ENCODE measurements at places on chromosomes 12 and 14.

- DNase-seq: no peak
Measured at GRCh38 chr14:73739899-73740617, 25.9 kb upstream of the PNMA1 start.

DNA sequence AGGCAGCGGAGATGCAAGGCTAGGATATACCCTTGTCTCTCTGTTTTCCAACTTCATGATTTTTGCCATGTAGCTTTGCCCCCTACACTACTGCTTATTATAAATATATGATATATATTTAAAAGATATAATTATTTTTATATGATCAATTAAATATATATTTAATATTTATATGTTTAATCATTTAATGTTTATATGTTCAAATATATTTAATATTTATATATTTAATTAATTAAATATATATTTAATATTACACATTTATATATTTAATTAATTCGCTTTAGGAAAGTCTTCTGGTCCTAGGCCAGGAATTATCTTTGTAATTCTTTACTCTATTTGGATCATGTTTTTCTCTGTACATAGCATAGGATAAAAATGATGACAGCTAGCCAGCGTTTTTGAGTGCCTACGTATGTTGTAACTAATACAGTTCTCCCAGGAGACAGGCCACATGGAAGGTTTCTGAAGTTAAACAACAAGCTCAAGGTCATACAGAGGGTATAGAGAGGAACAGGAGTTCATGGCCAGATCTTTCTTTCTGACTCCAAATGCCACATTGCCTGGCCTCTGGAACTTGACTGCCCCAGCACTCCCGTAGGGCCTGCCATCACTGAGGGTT, 192.5 kb downstream of the KCNA5 start:
- DNase-seq: no peak

GRCh38 chr12:129459886-129460285, 443.9 kb downstream of the TMEM132D start:
- DNase-seq: no peak

DNA sequence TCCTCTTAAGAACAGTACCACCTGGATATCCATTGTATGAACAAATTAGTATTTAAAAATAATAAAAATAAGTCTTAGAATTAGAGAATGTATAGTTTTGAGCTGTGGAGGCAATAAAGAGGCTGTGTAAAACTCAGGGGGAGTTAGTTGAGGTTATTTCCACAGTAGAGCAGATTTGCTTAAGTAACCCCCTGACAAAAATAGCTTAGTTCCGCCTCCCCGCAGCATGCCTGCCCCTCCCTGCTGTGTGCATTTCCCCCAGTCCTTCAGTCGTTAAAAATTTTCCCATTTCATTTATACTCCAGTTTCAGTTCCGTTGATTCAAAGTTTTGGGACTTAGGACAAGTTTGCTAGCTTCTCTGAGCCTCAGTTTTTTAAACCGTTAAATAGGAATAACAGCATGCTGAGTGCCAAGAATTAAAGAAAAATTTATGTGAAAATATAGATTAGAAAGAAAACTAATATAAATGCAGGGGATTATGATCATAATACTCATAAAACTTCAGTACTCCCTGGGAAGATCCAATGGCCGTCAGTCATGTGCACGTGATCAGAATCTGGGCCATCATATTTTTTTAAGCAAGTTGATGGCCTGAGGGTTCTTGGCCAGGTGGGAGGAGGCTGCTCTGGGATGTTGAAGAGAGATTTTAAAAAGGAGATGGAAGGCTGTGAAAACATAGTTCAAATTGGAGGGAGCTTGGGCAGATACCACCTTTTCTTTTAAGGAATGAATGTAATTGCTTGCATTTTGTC, 14.5 kb upstream of the SLC38A2 start:
- DNase-seq: no peak

GRCh38 chr12:9980126-9980525, 8.9 kb downstream of the CLEC12A start:
- DNase-seq: no peak

- no peak for DNase-seq
Measured at GRCh38 chr12:6826125-6826733, 2.0 kb upstream of the P3H3 start.

- DNase-seq: no peak
Measured at GRCh38 chr12:108852674-108853309, 4.6 kb downstream of the SSH1 start.

DNA sequence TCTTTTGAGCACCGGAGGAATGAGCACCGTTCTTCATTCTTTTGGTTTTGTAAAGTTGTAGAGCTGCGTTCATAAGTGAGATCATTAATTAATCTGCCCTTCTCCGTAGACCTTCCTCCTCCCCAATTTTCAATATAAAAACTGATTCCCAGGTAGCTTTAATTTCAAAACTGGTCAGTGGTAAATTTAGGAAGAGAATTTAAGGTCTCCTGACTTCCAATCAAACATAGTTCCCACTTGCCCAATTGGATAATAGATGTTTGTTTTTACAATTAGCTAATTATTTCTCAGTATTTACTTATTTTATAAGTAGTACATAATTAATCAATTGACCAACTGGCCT, 27.2 kb upstream of the YBX3 start:
- no peak for DNase-seq

GRCh38 chr12:132481345-132481744, 8.6 kb upstream of the FBRSL1 start:
- DNase-seq: no peak

- no peak for DNase-seq
Measured at GRCh38 chr14:97709552-97709951, 912.4 kb downstream of the VRK1 start.

All from activated T-cell treated with anti-CD3 and anti-CD28 coated beads for 48 hours (primary cell).